ENCODE measurements at places on chromosomes 4 and X.

- DNase-seq, result no peak
Measured at GRCh38 chrX:153411988-153412574, 809 bp downstream of the ZFP92 start.

DNA sequence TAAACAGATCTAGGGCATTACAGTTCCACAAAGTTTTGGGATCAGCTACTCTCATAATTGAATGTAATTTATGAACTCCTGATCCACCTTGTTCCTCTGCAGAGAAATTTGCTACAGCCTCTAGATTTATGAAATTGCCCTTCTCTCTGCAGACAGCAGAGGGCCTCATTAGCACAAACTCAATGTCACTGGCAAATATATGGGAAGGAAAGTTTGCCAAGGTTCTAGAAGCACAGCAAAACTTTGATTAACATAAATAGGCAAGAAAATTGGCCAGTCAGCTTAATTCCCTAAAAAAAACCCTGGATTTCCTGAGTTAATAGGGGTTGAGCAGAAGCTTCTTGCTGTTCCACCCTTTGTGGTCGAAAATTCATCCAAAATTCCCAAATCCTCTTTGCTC lies 31.5 kb downstream of the PRPS1 start:
- DNase-seq, result peak; percentile 45

GRCh38 chrX:13033193-13033592 lies 11.2 kb downstream of the FAM9C start:
- no peak for DNase-seq

DNA sequence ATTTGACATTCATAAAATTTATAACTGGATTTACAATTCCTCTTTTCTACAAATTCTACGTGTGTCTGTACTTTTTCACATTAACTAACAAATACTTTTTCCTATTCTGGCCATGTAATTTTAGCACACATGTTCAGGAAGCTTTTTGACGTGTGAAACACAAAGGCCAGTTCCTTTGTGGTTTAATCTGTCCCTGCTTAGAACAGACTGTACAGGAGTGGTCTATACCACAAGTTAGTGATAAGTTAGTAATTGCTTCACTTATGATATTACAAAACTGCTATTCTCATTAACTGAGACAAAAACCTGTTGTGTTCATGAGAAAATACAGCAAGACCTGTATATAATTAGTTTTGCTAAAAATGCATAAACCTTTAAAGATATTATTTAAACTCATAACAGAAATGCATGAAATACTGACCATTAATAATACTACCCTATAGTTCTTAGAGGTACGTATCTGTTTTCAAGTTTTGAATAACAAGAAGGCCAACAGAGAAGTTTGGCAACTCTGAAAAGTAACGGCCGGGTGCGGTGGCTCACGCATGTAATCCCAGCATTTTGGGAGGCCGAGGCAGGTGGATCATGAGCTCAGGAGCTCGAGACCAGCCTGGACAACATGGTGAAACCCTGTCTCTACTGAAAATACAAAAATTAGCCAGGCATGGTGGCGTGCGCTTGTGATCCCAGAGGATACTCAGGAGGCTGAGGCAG lies 13.7 kb upstream of the AREG start:
- no peak for DNase-seq

DNA sequence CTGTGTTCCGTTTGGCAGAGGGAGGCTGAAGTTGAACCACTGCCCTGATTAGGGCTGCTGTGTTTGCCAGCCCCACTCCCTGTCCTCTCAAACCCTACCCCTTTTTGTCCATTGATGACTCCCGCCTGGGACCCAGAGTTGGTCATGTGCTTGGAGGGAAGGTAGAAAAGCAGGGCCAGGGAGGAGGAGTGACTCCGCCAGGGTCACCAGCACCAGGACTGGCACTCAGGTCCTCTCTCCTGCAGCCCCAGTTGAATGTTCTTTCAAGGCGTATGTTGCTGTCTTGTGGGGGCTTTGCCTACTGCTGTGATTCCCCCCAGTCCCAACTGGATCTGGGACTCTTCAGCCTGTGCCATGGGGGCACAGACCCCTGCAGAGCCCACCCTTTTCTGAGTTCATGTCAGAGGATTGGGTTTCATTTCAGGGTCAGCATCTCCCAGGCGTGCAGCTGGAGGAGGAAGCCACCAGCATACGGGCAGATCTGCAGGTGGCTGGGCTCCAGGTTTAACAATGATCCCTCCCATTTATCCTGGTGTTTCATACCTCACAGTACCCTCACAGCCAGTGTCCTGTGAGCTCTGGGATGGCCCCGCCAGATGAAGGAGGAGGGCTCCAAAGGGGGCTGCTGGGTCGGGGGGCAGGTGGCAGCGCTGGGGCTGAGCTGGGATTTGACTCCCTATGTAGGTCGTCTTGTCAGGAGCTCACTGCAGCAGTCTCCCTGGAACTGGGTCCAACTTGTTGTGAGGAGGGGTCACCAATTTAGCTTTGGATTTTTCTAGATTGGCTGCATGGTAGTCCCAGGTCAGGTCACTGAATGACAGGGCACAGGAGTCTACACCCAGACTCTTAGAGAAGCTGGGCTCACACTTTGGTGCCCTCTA lies 55.7 kb downstream of the MSX1 start:
- DNase-seq, result no peak

DNA sequence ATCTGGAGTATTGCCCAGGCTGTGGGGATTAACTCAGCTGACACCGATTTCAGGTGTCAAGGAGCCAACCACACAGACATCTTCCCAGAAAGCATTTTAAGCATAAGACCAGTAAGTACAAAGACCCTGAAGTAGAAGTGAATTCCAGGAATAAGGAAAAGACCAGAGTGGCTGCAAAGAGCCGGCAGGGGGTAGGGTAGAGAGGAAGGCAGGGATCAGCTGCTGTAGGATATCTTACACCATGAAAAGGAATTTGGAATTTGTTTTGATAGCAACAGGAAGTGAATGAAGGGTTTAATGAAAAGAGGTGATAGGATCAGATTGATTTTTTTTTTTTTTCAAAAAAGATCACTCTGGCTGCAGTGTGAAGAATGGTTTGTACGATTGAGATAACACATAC lies 113.6 kb upstream of the PPARGC1A start:
- DNase-seq, result no peak

GRCh38 chrX:40164751-40165150 lies 67.0 kb upstream of the BCOR start:
- DNase-seq, result no peak

- DNase-seq, result no peak
Measured at GRCh38 chr4:170697845-170698244, 608.1 kb upstream of the AADAT start.

- peak; percentile 83 for DNase-seq
Measured at GRCh38 chrX:79138658-79139241, 5.7 kb upstream of the GPR174 start.

GRCh38 chr4:171759274-171759673 lies 53.9 kb upstream of the GALNTL6 start:
- DNase-seq, result no peak

DNA sequence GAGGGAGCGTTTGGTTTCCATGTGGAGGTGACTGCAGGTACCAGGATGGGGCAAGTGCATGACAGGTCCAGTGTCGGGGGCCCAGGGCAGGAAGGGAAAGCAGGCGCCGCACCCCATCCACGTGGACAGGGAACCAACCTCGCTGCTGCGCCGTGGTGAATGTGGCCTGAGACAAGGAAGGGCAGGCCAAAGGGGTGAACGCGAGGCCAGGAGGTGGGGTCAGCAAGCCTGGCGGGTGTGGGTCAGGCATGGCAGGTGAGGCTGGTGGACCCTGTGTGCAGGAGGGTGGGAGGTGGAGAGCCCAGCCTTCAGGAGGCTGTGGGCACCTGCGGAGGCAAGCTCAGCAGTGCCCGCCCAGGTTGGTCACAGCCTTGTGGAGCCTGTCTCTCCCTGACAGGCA lies 14.7 kb downstream of the SH3BP2 start:
- no peak for DNase-seq

GRCh38 chr4:8727131-8727530 lies 134.6 kb downstream of the CPZ start:
- DNase-seq, result no peak

DNA sequence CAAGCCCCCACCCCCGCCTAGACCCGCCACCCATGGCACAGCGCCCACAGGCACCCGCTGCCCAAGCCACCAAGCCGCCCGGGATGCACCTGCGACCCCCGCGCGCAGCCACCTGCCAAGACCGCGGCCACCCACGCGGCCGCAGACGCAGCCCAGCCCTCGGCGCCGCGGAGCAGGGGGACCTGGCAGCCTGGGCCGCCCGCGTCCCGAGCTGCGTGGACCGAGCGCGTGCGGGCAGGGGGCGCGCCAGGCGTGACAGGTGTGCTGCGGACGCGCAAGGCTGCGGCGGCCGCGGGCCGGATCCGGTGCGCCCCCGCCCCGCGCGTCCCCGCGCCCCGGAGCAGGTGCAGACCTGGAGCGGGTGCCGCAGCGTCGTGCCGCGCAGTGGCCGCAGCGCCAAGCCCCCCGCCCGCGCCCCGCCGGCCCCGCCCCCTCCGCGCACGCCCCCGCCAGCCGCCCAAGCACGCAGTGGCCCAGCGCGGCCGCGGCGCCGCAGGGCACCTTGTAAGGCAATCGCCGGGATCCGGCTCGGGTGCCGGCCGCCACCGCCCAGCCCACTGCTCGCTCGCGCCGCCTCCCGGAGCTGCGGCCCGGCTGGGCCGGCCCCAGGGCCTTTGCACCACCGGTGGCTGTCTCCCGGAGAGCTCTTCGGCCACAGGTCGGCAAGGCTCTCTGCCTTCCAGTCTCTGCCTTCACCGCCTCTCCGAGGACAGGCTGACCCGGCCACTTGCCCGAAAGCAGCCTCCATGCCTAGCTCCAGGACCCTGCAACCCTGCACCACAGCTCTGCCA lies at the start of gene PNCK:
Gene PNCK, minus strand, starts transcription at position 386 of the 791 bp plus-strand sequence. CDS start 737 bp downstream, outside the sequence.
- DNase-seq, result no peak

GRCh38 chr4:17809667-17810066 lies 890 bp downstream of the DCAF16 start:
- DNase-seq, result no peak

DNA sequence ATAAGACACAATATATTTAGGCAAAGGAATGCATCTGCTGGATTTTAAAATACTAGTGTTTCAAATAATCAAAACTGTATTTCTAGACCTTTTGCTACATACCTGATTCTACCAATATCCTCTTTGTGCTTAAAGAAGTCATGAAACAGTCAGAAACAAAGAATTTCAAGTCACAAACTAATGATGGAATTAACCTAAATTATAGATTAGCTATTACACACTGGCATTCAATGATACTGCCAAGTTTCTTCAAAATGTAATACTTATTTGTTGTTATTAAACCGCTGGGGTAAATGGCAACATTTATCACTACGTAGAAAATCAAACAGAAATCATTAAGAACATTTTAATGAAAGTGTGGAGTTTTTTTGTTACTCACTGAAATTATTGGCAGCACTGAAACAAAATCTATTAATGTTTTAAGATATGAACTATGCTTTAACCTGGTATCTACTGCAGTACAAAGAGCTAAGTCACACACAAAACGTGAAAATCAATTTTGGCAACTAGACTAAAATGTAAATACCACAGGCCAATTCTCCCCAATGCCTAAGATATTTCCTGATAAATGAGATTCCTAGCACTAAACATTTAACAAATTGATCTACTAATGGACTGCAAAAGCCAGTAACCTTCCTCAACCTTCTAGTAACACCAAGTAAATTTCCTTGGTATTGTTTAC lies 19.4 kb downstream of the PDGFC start:
- DNase-seq, result no peak

GRCh38 chr4:57403591-57403990 lies 293.4 kb upstream of the IGFBP7 start:
- no peak for DNase-seq

DNA sequence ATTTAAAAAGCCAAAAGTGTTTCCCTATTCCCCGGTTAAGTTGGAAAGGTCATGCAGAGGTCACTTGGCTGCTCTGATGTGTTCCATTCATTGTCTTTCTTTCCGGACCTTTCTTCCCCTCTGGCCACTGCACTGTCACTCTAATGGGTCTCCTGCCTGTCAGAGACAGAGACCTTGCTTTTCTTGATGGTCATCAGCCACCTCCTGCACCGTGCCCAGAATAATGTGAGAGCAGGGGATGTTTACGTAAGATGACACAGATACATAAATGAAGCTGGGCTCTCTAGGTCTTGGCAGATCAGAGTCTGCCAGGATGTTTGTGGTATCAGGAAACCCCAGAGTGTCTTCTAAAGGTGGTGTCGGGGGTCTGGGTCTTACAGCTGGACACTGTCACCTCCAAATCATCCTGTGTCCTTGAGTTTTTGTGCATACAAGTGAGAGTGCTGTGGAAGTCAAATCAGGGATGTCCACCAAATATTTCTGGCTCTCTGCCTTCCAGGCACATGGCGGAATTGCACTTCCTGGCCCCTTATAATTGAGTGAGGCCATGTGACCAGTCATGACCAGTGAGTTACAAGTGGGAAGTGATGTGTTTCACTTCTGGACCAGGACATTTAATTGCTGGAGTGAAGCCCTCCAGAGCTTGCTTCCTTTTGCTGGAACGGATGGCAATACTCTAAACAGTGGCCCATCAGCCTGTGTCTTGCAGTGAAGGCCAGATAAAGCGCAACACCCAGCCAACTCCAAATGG lies 130.6 kb upstream of the ATP6AP2 start:
- no peak for DNase-seq

- no peak for DNase-seq
Measured at GRCh38 chr4:16775411-16776154, 122.9 kb downstream of the LDB2 start.

- no peak for DNase-seq
Measured at GRCh38 chr4:122798101-122798500, 28.5 kb upstream of the FGF2 start.

DNA sequence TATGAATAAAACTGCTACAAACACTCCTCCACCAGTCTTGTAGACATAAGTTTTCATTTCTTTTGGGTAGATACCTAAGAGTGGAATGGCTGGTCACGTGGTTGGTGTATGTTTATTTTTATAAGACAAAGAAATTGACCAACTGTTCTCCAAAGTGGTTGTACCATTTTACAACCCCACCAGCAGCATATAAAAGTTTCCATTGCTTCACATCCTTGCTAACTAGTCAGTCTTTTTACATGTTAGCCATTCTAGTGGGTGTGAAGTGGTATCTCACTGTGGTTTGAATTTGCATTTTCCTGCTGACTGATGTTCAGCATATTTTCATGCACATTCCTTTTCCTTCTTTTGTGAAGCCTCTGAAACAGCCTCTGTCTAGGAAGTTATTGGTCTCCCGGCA lies 76.2 kb upstream of the ADGRG2 start:
- DNase-seq, result no peak

DNA sequence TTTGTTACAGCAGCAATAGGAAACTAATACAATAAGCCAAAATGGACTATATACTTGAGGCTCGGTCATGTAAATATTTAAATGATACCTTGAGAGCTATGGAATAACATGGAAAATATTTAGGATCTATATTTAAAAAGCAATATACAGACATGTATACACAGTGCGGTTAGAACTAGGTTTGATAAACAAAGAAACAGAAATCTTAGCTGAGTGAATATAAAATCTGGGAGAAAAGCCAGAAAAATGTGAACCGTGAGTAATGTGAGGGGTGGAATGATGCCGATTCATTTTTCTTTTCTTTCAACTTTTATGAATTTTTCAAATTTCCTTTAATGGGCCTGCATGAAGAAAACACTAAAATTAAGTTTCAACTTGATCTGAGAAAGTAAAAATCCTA lies 104.1 kb downstream of the ATXN3L start:
- DNase-seq, result no peak
